AML-193 (cell line): ENCODE measurements at places on chromosomes 5 and 9.

DNA sequence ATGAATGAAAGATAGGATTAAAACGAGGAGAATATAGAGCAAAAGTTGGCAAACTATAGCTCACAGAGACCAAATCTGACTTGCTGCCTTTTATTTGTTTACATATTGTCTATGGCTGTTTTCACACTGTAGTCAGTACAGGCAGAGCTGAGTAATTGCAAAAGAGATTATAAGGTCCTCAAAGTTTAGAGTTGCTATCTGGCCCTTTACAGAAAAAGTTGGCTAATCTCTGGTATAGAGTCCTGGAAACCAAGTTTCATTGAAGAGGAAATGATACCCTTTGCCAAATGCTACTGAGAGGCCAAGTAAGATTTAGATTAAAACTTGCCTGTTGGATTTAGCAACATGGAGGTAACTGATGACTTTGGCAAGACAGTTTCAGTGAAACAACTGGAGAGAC, 36.0 kb downstream of the LYRM7 start:
- DNase-seq: peak; percentile 12

DNA sequence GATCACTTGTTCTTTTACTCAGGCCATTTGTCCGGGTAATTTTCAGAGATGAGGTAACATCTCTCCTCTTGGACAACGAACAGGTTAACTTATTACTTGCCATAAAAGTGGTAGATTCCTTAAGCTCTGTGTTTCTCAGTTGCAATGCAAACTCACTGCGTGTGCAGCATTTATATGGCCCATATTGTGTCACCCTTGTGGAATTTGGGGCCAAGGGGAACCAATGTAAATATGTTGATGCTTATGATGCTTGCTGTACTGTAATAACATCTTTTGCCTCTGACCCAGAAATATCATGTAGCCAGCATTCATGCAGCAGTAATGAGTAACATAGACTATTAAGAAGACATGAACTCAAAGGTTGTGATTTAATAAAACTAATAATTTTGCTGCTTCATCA, 175.8 kb downstream of the ADAMTS6 start:
- no peak for DNase-seq

- DNase-seq: no peak
Measured at GRCh38 chr9:131657037-131657377, 82.9 kb downstream of the RAPGEF1 start.

GRCh38 chr5:137345396-137345795, 153.7 kb downstream of the SPOCK1 start:
- DNase-seq: no peak

- no peak for DNase-seq
Measured at GRCh38 chr5:40678460-40679147, 1.1 kb upstream of the PTGER4 start.

GRCh38 chr9:91917436-91917835, 32.6 kb downstream of the ROR2 start:
- DNase-seq: no peak

- DNase-seq: no peak
Measured at GRCh38 chr9:111356481-111357244, 26.6 kb upstream of the OR2K2 start.

- DNase-seq: no peak
Measured at GRCh38 chr5:142605611-142606010, 80.3 kb downstream of the FGF1 start.

- DNase-seq: peak; percentile 31
Measured at GRCh38 chr5:37005946-37006540, 129.5 kb downstream of the NIPBL start.

DNA sequence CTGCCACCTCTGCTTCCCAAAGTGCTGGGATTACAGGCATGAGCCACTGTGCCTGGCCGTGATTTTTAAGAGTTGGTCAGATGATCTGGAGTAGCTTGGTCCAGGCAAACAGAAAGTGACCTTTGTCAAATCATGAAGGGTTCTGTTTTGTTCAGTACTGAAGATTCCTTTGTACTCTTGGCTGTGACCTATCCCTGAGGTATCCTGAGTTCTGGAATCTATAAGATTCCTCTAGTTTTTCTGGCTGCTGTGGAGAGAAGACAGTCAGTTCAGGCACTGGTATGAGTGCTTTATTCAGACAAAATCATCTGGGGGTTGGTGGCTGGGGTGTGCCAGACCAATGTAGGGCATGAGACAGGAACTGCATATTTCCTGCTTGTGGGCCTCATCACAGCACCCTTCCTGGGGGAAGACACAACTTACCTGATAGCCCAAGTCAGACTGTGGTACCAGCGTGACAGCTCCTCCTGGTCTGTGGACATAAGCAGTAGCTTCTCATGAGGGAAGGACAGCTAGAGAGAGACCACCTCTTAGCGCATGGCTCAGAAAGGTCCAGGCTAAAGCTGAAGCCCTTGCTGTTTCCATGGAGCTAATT, 3.1 kb downstream of the ARHGEF39 start:
- no peak for DNase-seq

DNA sequence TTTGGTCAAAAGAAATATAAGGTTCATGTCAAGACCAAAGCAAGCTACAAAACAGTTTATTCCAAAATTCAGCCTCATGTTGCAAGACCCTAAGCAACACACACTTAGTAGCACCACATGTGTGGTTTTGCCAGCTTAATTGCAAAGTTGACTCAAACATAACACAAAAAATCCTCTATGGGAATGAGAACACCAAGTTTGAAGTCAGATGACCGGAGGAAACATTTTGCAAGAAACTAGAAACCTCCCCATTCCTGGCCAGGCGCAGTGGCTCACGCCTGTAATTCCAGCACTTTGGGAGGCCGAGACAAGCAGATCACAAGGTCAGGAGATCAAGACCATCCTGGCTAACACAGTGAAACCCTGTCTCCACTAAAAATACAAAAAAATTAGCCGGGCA, 261.8 kb downstream of the EBF1 start:
- DNase-seq: no peak

GRCh38 chr5:154049636-154050035, 10.9 kb downstream of the MFAP3 start:
- no peak for DNase-seq

GRCh38 chr5:59099270-59099994, 516.6 kb downstream of the RAB3C start:
- no peak for DNase-seq

- no peak for DNase-seq
Measured at GRCh38 chr9:18759827-18760226, 273.2 kb downstream of the SAXO1 start.

DNA sequence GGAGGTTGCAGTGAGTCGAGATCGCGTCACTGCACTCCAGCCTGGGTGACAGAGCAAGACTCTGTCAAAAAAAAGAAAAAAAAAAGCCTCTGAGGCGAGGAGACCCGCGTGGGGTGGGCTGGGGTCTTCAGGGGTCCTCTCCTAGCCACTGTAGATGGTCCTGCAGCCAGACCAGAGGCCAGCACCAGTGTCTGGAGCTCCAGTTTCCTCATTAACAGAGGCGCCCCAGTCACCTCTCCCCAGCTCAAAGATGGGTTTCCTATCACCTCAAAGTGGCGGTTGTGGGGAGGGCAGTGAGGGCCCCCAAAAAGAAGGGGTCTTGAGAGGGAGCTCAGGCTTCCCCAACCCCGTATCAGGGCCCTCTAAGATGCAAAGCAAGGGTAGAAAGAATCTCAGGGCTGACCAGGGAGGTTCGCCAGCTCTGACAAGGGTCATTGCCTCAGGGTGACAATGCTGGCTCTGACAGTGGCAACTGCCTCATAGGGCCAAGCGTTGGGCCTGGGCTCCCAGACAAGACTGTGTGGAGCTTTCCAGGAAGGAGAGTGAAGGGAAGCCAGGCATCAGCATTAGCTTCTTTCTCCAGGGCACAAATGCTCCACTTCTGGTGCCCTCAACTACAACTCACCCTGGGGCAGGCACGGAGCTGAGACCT, 15.0 kb downstream of the STK10 start:
- DNase-seq: no peak

DNA sequence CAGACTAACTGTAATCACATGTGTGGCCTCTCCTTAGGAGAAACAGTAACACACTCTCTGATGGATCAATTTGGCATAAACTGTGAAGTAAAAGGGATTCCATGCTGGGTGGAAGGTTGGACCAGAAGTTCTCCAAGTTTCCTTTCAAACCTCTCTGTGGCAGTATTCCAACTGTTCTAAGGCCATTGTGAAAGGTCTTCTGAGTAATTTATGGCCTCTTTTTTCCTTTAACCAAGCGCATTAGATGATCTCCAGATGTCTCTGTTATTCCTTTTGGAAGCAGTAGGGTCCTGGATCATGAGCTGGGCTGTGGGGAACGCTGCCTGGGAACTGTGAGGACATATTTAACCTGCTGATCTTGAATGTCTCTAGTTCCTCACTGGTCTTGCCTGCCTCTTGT, 80.6 kb upstream of the IL6ST start:
- DNase-seq: no peak

DNA sequence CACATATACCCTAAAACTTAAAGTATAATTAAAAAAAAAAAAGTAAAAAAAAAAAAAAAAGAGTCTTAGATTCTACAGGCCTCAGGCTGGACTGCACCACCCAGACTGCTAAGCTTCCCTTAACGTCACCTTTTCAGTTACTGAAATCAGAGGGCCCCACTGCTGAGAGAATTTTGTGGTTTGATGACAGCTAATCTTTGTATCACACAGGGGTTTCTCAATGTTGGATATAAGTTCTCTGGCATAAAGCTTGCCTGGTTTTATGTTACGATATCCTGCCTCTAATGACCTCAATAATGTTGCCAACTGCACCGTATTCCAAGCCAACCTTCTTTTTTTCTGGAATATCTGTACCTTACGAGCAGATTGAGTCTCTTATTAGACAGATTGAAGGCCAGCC, 43.1 kb upstream of the C6 start:
- DNase-seq: no peak

DNA sequence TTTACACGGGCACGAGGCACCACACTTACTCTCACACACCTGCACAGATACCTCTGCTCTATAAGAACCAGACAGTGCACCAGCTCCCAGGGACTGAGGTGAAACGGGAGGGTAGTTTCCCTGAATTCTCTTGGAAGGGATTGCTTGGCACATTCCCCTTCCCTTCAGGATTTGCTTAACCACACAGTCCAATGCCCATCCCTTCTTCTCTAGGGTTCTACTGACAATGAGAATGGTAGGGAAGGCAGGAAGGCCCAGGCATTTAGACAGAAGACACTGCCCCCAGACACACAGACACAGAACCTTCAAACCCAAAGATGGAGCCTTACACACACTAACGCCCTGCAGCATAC, 704 bp upstream of the LHX6 start:
- DNase-seq: no peak

DNA sequence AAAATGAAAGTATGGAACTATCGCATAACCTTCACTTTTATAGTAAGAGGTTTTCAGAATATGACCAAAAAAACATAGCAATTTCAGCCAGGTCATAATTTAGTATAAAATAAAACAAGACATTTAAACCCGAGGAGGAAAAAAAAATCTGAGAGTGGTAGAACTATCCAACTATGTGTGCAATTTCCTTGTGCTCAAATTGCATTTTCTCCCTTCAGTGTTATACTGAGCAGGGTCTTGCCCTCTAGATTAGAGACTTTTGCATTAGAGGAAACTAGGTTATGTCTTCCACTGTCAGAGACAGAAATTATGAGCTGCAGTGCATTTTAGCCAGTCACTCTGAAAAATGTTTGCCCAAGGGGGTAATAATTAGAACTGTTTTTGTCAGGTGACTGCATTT, 330.6 kb downstream of the NR2F1-AS1 start:
- no peak for DNase-seq

DNA sequence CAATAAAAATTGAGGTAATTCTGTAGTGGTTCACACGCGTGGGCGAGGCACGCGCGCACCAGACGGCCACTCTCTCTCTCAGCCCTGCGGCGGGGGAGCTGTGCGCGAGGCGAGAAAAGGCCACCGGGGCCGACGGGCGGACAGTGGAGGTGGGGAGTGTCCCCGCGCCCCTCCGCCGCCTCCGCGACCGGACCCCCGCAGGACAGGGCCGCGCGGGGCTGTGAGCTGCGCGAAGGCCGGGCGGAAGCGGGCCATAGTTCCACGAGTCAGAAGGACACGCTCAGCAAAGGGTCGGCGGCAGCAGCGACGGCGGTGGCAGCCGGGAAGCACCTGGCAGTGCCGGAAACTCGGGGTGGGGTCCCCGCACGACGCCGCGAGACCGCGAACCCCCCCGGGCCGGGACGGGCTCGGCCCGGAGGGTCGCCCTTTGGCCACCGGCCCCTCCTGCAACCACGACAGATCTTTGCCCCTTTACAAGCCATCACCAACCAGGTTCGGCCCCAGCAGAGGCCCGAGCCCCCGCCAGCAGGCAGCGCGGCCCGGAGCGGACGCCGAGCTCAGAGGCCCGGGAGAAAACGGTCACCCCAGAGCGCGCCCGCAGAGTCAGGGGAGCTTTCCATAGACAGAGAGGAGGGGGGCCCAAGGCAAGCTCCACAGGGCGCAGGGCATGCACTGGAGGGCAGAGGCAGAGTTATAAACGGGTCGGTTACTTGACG, 60.9 kb downstream of the ZNF354C start:
- no peak for DNase-seq

DNA sequence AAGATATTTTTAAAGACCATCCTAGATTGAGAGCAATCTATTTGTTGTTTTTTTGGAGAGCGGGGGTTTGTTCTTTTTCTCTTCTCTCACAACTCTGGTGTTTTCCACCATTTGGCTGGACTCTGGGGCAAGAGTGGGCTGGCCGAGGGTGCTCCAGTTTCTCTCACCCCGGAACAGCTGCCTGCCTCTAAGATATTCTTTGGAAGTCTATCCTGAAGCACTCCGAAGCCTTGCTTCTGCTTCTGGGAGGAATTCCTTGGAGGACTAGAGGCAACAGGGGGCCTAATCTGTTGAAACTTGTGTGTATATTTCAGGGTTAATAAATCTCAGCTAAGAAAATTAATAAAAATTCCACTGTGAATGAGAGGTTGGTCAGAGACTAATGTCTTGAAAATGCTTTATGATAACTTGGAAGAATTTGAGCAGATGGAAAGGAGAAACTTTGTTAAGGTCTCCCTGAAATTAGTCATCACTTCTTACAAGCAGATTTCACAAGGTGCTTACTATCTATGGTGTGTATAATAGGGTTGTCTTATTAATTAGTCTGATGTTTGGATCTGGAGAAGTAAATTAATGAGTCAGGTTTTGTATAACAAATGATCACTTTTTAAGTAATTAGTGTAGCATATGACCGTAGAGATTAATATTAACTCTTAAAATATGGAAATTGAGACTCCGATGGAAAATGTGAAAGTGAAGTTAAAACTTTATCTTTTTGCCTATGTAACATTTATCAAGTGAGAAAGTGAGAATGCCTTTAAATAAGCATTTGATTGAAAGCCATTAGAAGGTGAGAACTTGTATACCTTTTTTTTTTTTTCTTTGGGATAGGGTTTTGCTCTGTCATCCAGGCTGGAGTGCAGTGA, 4.0 kb downstream of the MAN2A1 start:
- peak; percentile 25 for DNase-seq

GRCh38 chr5:35030426-35031100, 17.2 kb downstream of the AGXT2 start:
- peak; percentile 16 for DNase-seq

GRCh38 chr5:76836585-76836984, 13.2 kb upstream of the S100Z start:
- DNase-seq: no peak

DNA sequence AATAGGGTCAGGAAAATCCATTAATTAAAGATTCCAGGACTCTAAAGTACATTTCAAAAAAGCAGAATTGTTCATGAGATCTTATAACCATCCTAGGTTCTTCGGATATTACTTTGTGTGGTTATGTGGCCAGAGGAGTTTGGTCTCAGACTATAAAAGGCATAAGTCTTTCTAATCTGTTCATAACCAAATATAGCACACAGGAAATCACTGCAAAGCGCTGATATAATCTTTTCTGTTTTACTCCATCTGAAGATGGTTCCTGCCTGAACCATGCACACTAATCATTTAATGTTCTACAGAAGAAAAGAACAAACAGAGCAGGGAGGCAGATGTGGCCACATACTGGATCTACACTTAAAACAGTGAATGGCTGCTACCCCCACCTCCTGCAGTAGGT, 182.8 kb downstream of the SEMA5A start:
- DNase-seq: no peak
